ENCODE measurements at places on chromosomes 6 and 20. TPM values are rescaled to one million over a fixed set of nuclear protein-coding genes. Genes with fewer than 3 reads are reported as not detected.

- no peak for DNase-seq
Measured at GRCh38 chr20:31954500-31954899, 2.7 kb upstream of the PDRG1 start.

DNA sequence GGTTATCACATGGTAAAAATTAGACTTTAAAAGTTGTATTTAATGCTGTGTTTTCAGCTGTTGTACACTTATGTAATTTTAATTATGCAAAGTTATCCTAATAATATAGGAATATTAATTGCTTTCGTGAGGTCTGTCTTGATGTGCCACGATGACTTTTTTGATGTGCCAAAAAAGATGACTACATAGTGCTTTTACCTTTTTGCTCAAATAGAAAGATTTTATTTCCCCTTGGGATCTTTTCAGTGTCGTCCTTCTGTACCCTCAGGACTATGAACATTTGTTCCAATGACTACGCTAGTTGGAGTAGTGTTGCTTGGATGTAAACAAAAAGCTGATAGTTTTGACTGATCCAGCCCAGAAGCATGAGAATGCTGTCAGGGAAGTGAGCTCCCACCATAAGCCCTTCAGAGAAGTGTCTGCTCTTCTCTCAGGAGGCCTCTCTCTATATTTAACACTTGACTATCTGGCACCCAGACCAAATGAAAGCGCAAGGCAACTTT lies 1.2 kb upstream of the CD164 start:
- DNase-seq = no peak

GRCh38 chr6:130517444-130517931 lies 151.7 kb downstream of the TMEM200A start:
- peak; percentile 58 for DNase-seq

DNA sequence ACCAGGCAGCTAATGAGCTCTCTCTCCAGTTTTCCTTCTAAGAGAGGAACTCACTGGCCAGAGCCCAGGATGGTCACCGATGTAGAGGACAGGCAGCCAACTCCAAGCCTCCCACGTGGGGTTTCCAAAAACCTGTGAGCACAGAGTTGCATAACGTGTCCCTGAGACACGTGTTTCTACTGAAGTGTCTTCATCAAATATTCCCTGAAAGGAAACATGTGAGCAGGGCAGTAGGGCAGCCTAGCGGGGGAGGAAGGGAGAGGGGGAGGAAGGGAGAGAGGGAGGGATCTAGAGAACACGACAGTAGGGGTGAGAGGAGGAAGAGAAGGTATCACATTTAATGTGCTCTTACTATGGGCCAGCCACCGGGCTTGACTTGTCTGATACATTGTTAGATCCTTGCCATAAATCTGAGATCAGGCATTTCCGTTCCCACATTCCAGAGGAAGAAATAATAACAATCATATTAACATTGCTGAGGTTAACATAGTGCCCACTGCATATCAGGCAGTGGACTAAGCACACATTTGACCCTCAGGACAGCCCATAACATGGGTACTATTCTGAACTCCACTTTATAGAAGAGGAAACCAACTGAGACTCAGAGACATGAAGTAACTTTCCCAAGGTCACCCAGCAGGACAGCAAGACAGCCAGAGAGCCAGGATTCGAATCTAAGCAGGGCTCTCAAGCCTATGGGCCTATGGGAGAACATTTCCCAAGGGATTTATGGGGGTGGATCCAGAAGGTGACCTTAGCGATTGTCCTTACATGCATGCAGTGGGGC lies 4.5 kb upstream of the SYS1 start:
- DNase-seq = peak; percentile 81

DNA sequence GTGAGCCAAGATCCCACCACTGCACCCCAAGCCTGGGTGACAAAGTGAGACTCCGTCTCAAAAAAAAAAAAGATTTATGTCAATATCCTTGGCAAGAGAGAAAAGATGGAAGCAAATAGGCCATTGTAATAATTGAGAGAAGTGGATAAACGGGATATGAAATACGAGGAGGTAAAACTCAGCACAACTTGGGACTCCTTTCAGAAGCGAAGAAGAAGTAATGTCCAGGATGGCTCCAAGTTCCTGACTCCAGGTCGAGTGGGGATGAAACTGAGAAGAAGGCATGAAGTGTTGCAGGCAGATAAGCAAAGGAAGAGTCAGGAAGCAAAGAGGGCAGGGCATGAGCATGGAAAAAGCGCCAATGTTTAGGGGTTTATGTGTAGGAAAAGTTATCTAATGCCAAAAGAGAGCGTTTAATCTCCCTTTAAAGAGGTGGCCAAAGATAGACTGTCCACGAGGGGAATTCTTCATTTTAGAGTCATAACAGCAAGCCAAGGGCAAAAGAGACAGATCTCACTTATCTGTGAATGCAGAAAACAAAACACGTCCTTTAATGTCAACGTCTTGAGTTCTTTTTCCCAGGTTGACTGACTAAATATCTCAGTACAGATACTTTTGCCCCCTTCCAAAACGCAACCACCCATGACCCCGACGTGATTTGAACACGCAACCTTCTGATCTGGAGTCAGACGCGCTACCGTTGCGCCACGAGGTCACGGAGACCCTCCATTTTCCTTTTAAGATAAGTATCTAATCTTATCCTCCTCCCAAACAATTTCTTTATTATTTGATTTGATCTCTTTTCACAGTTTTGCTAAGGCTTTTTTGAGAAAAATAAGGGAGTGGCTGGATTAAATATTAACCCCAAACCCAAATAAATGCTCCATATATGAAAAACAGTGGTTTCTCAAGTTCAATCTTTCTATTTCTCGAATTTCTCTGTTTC lies 46.3 kb upstream of the BTN3A2 start:
- DNase-seq = no peak

GRCh38 chr6:155261111-155261900 lies 2.5 kb upstream of the CLDN20 start:
- peak; percentile 10 for DNase-seq

GRCh38 chr6:122788663-122789181 lies 336 bp upstream of the SMPDL3A start:
- DNase-seq = peak; percentile 91

DNA sequence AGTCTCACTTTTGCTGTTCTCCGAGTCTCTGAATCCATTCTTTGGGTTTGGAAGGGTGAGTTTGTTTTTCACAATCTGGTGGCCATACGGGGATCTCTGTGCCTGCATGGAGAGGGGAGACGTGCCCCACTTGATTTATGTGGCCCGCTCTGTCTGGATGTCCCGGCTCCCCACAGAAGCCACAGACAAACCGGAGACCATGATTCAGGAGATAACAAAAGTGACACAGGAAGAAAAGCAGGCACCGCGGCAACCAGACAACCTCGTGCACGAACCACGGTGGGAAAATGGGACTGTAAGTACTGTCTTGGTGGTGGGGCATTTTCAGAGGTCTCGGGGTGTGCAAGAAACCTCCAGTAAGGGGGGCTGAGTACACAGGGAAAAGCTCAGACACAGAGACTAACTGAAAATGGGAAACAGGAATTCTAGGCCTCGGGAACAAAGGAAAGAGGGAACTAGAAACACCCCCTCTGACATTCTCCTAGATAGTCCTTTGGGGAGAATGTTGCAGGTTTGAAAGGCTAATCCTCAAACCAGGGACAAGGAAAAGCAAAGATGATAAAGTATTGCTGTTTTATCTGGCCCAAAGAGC lies 22.1 kb upstream of the ZNF318 start:
- DNase-seq = no peak

Gene ARG1
- not detected for polyA plus RNA-seq

Gene NKAPL
- polyA plus RNA-seq = 1.4 TPM

Gene PRDM13
- polyA plus RNA-seq = not detected

Gene HLA-DRB5
- polyA plus RNA-seq = not detected

Gene GSTA2
- not detected for polyA plus RNA-seq

Gene CCDC170
- 0.76 TPM for polyA plus RNA-seq

Data from fibroblast of lung (primary cell).